ENCODE measurements at places on chromosomes 4 and X.
A peak's percentile ranks its signal among the peaks of the same experiment; 100 is the strongest.

DNA sequence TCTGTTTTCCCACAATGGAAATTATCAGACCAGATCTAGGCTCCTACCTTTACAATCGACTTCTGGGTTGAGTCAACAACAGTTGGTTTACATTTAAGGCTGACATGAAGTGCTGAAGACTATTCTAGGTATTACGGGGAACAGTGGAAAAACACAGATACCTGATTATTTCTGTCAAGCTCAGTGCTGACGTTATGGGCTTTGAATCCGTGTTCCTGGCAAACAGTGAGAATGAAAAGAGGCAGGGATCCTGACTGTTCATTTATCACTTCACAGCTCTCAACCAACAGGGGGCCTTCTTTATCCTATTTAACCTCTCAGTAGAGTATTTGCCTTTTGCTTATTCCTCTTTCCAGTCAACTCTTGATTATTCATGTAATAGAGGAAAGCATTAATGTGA, 43.1 kb downstream of the TMEM164 start:
- no peak for DNase-seq

GRCh38 chr4:104491481-104492182, 3.1 kb downstream of the CXXC4 start:
- DNase-seq = no peak

DNA sequence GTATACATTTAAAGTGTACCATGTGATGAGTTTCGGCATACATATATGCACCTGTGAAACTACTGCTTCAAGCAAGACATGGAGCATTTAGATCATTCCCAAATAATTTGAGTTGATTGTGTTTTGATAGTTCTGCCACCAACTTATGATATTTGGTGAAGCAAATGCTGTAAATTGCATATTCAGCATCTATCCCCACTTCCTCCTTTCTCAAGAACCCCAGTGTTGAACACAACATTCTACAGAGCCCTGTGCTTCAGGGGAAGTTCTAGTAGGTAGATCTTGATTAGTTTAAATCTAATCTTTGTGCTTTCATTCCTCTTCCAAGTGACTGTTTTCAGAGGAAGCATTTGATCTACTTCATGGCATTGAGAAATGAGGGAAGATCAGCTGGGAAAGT, 5.4 kb upstream of the SHROOM3 start:
- DNase-seq = no peak

- peak; percentile 14 for DNase-seq
These were observed 11.8 kb upstream of the UGT2A3 start for GRCh38 chr4:68963374-68963773.

- DNase-seq = no peak
These were observed 10.2 kb upstream of the YIPF6 start for GRCh38 chrX:68488657-68489056.

DNA sequence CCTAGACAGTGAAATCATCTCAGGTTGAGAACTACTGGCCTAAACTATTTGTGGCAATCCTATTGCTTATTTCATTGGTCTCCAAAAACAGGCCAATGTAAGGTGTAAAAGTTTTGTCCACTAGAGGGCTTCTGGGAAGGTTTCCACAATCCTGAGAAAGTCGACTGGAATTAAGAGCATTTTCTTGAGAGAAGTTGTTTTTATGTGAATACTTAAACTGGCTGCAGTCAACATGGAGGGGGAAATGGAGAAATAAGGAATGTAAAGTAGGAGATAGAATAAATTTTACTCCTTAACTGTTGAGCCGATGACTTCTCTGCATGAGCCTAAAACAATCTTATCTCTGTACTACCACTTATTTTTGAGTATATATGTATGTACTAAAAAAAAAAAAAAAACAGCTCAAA, 11.0 kb upstream of the EIF4E start:
- peak; percentile 79 for DNase-seq

GRCh38 chr4:144583658-144584057, 62.3 kb upstream of the HHIP start:
- DNase-seq = no peak

- DNase-seq = no peak
These were observed 16.0 kb upstream of the PAPSS1 start for GRCh38 chr4:107736037-107736436.

- no peak for DNase-seq
These were observed 205.6 kb downstream of the ZIC3 start for GRCh38 chrX:137771537-137771936.

DNA sequence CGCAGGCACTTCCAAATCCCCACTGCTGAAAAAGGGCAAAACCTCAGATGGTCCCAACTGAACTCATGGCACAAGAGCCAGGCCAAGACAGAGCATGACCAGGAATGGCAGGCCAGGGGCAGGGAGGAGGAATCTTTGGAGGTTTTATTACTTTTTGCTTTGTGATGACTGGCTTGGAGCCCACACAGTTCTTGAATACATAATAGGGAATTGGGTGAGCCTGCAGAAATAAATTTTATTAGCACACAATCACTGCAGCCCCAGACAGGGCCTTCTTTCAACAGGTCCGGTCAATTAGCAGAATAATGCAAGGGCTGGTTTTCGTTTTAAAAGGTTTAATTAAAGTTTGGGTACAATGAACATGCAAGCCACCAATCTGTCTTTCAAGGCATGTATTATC, 23.4 kb upstream of the MAMLD1 start:
- no peak for DNase-seq

DNA sequence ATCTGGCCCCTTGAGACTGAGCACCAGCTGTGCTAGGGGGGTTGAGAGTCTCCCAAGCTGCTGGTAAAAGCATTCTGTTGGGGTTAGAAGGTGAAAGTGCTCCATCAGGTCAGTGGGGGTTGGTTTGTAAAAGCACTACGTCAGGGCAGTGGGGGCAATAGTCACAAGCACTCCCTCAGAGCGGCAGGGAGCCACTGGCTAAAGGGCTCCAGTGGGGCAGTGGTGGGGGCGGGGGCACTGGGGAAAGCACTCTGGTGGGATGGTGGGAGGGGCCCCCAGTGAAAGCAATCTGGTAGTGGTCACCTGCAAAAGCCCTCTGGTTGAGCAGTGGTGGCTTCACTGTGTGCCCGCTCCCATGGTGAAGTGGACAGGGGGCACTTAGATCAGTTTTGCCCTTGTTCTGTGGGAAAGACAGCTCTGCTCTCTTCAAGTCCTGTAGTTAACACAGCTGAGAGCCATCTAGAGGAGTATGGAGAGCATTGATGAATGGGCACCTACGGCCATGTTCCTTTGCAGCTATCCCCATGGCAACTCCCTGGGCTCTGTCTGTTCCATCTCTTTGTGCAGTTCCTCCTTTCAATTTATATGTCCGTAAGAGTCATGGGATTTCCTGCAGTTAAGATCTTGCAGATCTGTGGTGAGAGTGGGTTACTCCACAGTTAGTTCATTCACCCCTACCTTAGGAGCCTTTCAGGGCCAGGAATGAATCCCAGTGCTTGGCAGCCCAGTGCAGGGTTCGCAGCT, 106.4 kb downstream of the SH3BGRL start:
- no peak for DNase-seq

DNA sequence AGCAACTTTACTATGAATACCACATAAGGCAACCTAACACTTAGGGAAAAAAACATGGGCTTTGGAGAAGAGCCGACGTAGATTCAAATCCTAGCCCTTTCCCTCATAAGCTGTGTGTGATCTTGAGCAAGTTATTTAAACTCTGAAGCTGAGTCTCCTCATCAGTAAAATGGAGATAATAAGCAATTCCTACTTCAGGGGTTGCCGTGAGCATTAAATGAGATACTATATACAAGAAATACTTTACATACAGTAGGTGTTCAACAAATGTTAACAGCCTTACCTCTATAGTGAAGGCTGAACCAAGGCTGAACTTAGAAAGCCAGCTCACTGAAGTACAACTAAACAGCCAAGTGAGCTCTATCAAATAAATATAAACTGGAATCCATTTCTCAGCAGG, 146.2 kb upstream of the DKK2 start:
- no peak for DNase-seq

GRCh38 chr4:127624173-127624572, 8.6 kb upstream of the INTU start:
- no peak for DNase-seq

GRCh38 chr4:187632260-187632995, 363.1 kb upstream of the ZFP42 start:
- DNase-seq = no peak

GRCh38 chr4:6935965-6936364, 26.3 kb downstream of the TBC1D14 start:
- no peak for DNase-seq

GRCh38 chrX:26352891-26353430, 137.0 kb downstream of the MAGEB5 start:
- DNase-seq = no peak

GRCh38 chr4:112222219-112222955, 9.2 kb upstream of the AP1AR start:
- no peak for DNase-seq

- DNase-seq = no peak
These were observed 59.4 kb upstream of the NAP1L5 start for GRCh38 chr4:88757067-88757466.

DNA sequence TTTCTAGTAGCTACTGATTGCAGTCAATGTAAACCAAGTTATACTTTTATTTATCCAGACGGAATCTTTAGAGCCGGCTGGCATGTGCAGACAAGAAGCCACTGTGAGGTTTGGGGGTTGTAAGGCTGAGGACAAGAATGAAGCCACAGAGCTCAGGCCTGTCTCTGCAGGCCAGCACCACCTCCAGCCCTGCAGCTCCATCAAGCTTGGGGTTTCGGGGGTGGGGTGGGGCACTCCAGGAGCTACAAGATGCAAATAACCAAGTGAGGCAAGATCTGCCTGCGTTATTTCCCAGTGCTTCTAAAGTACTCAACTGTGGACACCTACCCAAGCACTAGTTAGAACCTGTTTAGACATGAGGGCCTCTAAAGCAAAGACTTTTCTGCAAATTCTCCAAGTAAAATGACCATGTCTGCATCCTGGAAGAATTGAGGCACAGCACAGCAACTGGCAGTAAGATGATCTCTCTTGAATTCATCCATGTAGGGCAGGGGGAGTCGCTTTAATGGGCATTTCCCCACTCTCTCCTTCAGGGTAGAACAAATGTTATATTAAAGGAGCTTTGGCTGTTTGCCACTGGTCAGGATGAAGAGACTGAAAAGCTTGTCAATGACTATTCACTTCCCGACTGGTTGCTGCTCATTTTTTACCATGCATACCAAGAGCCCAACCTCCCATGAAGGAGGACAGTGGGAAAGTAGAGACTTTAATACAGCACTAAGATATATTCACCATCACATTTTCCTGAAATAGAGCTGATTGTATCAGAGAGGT, 222.5 kb downstream of the MGST2 start:
- DNase-seq = no peak

GRCh38 chrX:14032406-14032805, 2.7 kb upstream of the GEMIN8 start:
- DNase-seq = peak; percentile 68

DNA sequence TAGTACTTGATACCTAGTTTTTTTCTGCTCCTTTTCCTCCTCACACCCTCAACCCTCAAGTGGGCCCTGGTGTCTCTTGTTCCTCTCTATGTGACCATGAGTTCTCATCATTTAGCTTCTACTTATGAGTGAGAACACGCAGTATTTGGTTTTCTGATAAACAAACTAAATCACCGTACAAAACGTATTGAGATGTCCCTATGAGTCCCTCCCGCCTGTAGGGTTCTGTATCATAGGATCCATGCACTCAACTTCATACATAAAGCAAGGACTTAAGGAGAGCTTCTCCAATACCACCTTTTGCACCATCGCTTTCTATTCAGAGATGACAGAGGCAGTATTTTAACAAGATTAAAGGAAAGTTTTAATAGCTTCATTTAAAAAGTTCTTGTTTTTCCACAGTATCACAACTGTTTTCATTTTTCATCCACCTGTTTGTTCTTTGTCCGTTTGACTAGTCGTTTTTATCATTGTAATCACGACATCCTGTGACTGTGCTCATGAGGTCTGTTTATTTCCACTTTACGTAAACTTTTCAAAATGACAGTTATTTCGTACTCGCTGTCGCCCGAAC, 457 bp upstream of the RAB9A start:
- no peak for DNase-seq

DNA sequence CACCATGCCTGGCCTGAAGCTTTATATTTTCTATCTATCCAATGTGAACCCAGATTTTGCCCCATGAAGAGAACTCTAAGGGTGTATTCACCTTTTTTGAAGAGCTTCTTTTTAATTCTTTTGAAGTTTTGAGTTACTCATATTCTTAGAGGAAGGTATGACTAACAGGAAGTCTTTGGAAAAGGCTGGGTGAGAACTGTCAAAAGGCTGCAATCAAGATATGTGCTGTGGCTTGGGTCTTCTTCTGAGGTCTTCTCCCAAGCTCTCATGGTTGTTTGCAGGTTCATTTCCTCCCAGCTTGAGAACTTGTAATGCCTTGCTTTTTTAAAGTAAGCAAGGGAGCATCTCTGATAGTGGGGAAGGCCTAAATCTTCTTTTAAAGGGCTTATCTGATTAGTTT, 3.1 kb upstream of the C4orf17 start:
- DNase-seq = no peak

DNA sequence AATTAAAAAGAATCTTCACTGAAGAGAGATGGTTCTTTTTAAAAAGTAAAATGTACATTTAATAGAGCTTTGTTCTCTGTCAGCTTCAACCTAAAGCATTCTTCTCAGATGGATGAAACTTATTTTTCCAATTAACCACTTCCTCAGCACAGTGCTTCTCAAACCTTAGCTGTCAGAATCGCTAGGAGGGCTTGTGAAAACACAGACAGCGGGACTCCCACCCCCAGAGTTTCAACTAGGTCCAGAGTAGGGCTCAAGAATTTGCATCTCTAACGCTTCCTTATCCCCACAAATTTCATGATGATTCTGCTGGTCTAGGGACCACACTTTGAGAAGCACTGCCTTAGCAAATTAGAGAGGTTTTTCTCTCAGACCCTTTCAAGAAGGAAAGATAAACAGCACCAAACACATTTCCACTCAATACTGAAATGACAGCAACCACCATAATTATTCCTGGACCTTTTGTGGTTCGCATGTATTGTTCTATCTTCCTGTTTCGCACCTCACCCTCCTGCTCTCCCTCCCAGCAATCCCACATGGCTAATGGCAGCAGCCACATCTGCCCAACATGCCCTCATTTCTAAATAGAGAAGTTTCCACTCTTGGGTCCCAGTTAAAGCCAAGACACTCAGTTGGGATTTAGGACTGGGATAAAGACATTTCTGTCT, 73.2 kb downstream of the ZNF827 start:
- no peak for DNase-seq

DNA sequence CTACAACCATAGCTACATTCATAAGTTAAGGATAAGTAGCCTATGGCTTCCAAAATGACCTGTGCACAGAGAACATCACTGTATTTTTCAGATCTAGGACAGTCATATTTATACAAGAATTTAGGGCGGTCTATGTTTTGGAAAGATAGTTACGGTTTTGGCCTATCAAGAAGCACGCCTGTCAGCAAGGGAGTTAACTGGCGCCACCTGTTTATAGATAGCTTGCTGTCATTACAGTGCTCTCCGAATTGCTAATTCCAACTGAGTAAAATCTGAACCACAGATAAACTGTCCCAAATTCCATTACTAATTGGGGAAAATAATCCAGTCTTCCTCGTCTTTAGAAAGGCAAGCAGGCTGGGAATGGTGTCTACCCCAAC, 646 bp downstream of the ABCB7 start:
- DNase-seq = peak; percentile 17

Data from fibroblast of villous mesenchyme (primary cell).